Ascending aorta (tissue), 2 donors: ENCODE measurements at places on chromosomes 4 and X. TPM values are rescaled to one million over a fixed set of nuclear protein-coding genes. Genes with fewer than 3 reads are reported as not detected.

Gene TCEANC
- 4.5 TPM for total RNA-seq

Gene F11
- not detected for total RNA-seq

Gene KLB
- total RNA-seq: not detected

Gene YY2
- not detected for total RNA-seq

Gene ADGRG2
- total RNA-seq: 4.3 TPM

Gene ABLIM2
- 30.8 TPM for total RNA-seq

Gene MAGEA9
- not detected for total RNA-seq

Gene ERCC6L
- total RNA-seq: not detected

Gene STPG2
- not detected for total RNA-seq

Gene GJB1
- not detected for total RNA-seq

Gene ASB11
- not detected for total RNA-seq

Gene QDPR
- 32.7 TPM for total RNA-seq

Gene DTHD1
- total RNA-seq: not detected

Gene SULT1B1
- 0.96 TPM for total RNA-seq

Gene MAGEA2
- total RNA-seq: not detected

Gene GYG2
- total RNA-seq: 0.64 TPM

Gene TNIP2
- 65.6 TPM for total RNA-seq

Gene ANK2
- 9.4 TPM for total RNA-seq

Gene HTRA3
- 52.6 TPM for total RNA-seq

Gene TRPC5OS
- total RNA-seq: not detected

Gene HPGDS
- not detected for total RNA-seq

Gene USP27X
- total RNA-seq: not detected

Gene FGFBP2
- not detected for total RNA-seq

Gene AWAT2
- total RNA-seq: not detected

Gene NPY5R
- 6.1 TPM for total RNA-seq

Gene ASB5
- not detected for total RNA-seq
